ENCODE measurements at places on chromosomes 13 and 19.

DNA sequence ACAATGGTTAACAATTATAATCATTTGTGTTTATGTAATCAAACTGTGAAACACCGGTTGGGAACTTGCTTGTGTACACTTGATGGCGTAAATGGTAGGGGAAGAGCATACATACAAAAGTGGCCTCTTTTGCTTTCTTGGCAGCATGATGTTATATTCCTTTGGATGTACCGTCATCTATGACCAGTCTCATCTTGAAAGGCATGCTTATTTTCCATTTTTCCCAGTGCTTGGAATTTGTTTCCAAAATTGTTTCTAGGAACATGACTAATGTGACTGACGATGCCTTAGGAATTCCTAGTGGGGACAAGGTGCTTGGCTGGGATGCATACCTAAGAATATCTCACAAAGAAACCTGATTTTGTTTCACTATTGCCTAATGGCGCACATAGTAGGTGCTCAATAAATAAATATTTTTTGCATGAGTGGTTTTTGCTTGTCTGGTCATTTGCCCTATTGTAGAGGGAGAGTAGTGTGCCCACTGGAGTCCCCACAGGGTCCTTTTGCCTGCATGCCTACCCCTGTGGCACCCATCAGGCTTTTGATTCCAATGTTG lies 45.5 kb downstream of the SAE1 start:
- DNase-seq = no peak

DNA sequence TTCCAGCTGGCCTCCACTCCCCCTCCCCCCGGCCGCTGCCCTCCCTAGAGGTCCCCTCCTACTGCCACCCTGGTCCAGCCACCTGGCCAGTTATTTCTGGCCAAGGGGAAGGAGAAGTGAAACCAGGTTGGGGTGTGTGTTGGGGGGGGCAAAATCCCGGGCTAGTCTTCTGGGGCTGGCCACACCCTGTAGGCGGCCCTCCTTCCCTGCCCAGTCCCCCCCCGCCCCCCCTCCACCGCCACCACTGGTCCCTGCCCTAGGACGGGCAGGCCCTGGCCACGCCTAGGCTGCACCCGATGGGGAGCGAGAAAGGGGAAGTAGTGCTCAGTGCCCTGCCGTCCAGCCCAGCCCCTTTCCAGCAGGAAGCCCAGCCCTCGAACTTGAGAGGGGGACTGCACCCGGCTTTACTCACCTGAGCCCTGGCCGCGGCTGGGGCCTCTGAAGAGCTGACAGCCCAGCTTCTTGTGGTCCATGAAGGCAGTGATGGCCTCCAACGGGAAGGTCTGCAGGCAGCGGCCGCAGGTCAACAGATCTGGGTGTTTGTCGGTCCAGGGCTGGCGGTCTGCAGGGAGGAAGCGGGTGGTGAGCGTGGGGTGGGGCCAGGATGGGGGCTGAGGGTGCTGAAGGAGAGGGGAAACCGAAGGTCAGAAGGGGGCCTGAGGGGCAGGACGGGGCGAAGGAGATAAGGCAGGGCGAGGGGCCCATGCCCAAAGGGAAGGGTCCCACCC lies 813 bp downstream of the ZNF296 start:
- DNase-seq = peak; percentile 33

DNA sequence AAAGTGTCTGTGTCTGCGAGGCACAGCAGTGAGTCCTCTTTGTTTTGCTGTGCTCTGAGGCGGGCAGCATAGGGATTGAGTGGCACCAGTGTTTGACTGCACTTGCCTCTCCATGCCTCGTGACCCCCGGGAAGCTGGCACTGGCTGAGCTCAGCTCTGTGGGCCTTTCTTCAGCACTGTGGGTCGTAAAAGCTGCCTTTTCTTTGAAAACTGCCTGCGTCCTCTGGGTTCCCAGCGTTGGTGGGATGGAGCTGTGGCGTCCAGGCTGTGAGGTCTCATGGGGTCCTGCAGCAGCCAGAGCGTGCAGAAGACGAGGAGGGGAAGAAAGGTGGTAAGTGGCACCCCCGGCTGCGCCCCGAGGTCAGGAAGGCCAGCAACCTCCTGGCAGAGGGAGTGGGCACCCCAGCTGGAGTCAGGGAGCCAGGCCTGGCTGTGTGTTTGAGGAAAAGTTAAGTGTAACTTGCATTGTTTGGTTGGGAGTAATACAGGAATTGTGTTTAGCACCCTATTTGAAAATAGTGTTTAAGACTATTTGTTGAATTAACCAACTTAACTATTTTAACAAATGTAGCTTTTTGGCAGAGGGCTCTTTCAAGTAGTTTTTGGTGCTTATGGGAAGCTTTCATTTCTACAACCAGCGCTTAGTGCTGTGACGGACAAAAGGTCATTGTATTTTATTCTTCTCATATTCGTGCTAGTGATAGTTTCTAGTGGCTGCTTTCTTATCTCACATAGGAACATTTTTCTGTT lies 79.3 kb upstream of the TEX29 start:
- no peak for DNase-seq

DNA sequence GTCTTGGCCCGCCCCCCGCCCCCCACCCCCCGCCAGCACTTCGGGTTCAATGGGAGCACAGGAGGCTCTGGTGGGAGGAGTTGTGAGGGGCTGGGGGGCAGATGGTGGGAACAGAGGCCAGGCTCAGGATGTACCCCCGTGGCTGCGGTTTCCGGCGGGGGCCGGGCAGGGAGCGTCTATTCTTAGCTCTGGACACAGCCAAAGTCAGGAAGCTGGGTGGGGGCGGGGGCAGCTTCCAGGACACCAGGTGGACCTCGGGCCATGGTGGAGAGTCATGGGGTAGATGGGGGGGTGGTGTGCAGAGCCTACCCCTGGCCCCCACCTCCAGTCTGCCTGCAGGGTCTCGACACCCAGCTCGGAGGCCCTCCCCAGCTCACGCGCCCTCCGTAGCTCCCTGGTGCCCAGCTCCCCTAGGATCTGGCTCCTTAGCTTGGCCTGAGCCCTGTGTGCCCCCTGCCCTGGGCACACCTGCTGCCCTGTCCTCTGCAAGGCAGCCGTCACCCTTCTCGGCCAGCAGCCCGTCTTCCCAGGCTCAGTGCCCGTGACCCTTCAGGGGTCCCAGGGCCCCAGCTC lies 2.2 kb upstream of the TBXA2R start:
- DNase-seq = no peak

DNA sequence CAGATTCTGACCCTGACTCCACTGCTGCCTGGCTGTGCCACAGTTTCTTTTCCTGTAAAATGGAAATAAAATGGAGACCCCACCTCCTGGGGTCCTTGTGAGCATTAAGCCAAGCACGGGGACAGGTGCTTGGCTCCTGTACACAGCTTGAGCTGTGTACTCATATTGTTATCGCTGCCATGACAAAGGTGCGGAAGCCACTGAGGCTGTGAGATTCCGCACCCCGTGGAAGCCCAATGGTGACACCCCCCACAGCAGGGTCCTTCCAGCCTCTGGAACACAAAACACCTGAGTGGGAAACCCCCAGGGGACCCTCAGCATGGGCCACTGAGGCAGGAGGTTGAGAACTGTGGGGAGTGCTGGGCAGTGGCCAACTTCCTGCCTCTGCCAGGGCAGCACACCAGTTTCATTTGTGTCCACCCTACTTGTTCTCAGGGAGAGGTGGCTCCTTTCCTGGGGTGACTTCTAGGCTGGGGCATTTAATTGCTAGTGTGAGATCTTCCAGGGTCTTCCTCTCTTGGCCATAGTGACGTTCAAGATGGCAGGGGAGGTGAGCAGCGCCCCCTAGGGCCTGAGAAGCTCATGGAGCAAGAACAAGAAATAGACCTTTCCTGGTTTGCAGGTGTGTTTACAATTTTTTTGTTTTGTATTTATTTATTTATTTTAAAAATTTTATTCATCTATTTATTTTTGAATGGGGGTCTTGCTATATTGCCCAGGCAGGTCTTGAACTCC lies 5.4 kb upstream of the JSRP1 start:
- no peak for DNase-seq

Data from CD8-positive, alpha-beta memory T cell (primary cell).